Nucleus accumbens (tissue), 56 donors: ENCODE measurements at places on chromosomes 6 and 20.

GRCh38 chr6:137188855-137189254, 15.4 kb upstream of the IL22RA2 start:
- DNase-seq = no peak

- DNase-seq = no peak
Observed at GRCh38 chr20:1449370-1449769, 17.3 kb downstream of the NSFL1C start.

DNA sequence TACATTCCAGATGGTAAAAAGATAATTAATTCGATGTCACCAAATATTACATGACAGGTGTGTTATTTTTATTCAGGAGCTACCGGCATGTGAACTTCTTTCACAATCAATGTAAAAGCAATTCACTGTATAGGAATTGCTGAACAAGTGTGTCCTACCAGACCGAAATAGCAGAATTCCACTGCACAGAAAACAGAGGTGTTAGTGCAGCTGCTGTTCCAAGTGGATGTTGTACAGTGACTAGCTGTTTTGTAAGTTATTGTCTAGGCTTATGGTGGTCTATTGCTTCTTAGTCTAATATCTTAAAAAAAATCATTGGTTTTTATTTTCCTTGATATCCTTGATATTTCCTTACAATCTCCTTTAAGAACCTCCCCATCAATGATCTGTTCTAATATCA, 107.4 kb downstream of the COL19A1 start:
- DNase-seq = no peak

DNA sequence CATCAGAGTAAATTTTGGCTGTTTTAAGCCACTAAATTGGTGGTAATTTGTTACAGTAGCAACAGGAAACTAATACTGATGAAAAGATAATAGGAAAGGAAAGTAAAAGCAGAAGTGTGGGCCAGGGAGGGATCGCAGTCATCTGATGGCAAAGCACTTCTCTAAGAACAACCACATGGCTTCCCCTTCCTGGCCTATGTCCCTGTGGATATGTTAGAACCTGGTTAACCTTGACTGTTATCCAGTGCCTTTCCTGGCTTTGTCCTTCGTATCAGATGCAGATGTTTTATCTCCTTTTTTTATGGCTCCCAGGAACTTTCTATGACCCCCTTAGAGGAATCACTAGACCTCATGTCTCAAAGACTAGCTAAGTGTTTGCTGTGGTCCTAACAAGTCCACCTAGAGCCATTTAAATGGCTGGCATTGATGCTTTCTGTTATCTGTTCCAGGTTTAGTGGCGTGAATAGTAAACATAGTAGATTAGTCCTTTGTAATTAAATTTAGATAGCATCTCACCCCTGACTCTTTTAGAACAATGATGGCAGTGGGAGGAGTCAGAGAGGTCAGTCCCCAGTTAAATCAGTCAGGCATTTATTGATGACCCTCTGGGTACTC, 79.2 kb upstream of the PHACTR2 start:
- no peak for DNase-seq

DNA sequence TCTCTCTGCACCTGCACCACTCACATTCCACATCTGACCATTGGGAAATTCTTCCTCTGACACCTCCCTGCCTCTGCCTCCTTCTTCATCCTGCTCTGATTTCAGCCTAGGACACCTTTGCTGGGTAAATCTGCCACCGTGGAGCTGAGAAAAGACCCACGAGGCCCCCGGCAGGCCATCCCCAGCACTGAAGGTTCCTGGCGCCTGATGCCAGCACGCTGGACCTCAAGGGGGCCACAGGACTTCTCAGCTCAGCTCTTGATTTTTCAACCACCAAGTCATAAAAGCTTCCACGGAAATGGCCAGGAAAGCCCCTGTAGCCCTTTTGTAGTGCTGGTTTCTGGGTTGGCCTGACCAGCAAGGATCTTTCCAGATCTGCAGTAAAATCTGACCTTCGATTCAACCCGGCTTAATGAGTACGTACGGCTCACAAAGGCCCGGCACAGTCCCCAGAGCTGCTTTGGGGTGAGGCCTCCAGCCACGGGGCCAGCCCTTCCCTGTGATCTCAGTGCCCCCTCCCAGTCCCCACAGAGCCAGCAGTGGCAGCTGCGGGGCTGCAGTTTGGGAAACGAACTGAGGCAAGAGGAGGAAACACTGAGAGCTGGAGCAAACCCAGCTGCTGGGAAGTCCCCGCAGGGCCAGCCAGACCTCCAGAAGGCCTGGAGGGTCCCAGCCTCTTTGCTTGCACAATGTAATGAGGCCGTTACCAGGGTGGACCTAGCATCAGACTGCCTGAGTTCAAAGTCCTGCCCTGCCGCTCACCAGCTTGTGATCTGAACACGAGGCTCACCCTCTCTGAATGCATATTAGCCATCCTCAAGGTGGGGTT, 157.5 kb downstream of the BMP7 start:
- DNase-seq = no peak

DNA sequence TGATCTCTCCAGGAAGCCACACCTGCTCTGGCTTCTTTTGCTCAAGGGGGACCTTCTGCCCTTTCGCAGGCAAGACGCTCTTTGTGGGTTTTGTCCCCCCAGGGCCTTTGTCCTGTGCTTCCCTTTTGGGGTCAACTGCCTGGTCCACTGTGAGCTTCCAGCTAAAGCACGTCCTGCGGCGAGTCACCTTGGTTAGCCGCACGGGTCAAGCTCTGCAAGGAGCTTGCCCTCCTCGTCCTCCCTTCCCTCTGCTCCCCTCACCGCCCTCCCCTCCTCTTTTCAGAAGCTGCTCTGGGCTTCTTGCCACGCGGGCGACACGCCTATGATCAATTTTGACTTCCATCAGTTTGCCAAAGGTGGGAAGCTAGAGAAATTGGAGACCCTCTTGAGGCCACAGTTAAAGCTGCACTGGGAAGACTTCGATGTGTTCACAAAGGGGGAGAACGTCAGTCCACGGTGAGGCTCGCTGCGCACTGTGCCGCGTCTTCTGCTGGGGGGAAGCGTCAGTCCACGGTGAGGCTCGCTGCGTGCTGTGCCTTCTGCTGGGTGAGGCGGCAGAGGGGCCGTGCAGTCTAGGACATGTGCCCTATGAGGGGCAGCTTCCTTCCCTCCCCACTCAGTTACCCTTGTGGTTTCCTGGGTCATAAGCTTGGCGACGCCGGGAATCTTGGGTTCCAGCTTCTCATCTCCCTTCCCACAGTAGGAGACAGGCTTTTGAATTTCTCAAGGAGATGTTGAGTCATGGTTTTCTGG, 80.2 kb downstream of the SYNJ2 start:
- no peak for DNase-seq

GRCh38 chr6:45816674-45817297, 198.9 kb downstream of the CLIC5 start:
- no peak for DNase-seq

DNA sequence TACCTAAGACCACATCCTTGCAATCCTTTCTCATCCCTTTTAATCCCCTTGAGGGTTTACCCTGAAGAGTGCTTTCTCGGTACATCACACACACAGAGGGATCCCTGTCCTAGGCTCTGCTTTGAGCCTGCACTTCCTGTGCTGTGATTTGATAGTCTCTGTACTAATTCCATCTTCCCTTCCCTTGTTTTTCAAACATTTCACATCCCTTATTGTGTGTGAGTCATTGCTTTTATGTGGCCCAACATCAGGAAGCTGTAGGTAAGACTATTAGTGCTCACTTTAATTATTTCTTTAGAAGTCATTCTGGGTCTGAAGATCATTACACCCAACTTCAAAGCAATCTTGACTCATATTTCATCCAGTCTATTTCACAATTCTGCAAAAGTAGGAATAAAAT, 57.2 kb upstream of the ANKEF1 start:
- DNase-seq = no peak

GRCh38 chr20:45861221-45862075, 4.0 kb downstream of the ZSWIM3 start:
- DNase-seq = no peak

DNA sequence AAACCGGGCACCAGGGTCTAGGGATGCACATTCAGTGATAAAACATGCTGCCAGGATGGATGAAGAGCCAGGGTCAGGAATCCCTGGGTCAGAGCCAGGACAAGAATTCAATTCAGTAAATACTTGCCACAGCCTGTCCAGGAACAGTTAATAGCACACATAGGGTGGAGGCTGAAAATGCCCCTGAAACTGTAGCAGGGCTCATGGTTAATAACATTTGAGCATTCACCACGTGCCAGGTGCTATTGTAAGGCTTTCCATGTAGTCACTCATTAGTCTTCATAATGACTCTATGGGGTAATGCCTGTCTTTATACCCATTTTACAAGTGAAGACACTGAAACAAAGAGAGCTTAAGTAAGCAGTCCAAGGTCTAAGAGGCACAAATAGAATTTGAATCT, 296.3 kb downstream of the LRFN2 start:
- no peak for DNase-seq

GRCh38 chr20:7657569-7657968, 282.7 kb downstream of the HAO1 start:
- DNase-seq = no peak

DNA sequence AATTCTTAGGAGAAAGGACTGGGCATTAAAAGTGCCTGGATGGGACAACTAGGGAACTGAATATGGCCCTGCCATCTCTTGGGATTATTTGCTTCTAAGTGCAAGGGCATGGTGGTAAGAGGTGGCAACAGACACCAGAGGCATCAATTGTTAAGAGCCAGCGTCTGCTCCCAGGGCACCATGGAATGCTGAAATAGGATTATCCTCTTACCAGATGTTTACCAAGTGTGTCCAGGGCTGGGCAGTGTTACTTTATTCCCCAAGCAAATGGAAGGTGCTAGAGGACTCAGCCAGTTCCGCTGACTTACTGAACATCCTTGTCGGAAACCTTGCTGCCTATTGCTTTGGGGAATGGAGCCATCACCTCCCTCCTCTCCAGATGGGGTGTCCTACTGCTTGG, 273.6 kb upstream of the SUPT3H start:
- DNase-seq = no peak
